Activated naive CD4-positive, alpha-beta T cell treated with anti-CD3 and anti-CD28 coated beads, Interleukin-2, amount 50 U/mL, for 16 hours (primary cell): ENCODE measurements at places on chromosomes 6 and 20.

- DNase-seq = no peak
These were observed 45.1 kb upstream of the EPB41L1 start for GRCh38 chr20:36109251-36109947.

DNA sequence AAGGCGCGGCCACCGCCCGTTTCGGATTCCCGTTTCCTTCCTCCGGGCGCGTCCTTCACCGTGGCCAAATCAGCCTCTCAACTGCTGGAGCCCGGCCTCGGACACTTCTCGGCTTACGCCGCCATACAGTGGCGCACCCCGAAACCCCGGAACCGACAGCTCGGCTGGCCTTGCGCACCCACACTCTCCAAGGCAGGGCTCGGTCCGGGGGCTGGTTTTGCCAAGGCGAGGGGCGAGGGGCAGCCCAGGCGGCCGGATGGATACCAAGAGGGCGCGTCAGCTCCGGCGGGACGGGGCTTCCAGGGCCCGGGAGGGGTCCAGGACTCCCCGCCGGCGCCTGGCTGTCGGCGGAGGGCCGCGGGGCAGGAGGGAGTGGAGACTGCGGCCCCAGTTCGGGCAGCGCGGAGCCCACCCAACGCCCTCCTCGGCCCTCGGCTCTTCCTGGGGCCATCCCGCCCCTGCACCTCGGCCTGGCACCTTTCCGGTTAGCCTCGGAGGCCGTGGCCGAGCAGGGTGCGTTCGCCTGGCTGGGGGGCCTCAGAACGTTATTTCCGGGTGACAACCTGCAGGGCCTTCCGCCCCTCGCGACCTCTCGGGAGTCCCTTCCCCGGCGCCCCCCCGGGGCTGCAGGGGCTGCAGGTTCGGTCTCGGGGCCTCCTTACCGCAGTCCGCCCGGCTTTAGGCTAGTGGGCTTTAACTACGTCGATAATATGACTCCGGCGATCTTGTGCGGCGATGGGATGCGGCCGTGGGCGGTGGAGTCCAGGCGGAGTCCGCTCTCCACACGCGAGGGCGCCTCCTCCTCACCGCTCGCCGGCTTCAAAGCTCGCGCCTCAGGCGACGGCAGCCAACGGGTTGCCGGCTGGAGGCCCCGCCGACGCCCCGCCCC lies 697 bp upstream of the CEP43 start:
- peak; percentile 17 for DNase-seq

DNA sequence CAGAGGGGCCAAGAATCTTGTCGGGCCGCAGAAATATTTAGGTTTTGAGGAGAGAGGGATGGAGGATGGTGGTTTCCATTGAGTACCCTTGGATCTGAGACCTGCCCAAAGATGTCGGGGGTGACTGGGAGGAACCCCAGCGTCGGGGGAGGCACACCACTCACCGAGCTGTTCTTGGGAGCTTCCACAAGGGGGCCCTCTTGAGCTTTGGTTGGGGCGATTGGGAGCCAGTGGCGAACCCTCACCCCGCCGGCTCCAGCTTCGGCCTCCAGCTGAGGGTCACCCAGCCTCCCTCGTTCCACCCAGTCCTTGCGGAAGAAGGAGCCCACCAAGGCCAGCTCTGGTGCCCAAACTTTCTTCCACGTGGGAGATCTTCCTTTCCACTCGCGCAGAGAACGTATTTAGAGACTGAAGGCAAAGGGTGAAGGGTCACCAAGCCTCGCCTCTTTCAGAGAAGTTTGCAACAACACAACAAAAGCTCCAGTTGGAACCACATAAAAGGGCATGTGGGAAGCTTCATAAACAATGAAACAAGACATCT lies 33.6 kb downstream of the APCDD1L start:
- peak; percentile 73 for DNase-seq

- no peak for DNase-seq
These were observed 6.5 kb downstream of the C20orf202 start for GRCh38 chr20:1209447-1210387.

DNA sequence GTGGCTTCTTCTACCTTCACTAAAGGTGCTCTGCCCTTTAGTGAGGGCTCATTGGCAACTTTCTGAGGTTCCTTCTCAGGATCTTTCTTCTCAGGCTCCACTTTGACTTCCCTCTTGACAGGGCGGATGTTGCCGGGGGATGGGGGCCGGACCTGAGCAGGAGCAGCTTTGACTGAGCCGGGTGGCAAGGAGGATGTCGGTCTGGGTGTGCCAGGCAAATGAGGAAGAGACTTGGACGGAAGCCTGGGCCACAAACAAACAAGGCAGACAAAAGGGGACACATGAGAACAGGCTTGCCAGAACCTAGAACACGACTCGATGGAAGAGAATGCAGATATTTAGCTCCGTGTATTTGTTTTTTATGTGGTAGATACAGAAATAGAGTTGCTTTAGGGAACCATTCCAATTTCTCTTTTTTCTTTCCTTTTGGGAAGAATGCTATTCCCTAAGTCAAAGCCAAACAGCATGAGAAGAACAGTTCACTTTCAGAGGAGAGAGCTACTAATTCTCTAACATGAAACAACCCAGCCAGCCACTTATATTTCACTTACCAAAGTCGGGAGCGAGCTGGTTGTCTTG lies 76.2 kb upstream of the BCLAF1 start:
- no peak for DNase-seq

GRCh38 chr6:83221889-83222479 lies 28.8 kb downstream of the RWDD2A start:
- DNase-seq = no peak

DNA sequence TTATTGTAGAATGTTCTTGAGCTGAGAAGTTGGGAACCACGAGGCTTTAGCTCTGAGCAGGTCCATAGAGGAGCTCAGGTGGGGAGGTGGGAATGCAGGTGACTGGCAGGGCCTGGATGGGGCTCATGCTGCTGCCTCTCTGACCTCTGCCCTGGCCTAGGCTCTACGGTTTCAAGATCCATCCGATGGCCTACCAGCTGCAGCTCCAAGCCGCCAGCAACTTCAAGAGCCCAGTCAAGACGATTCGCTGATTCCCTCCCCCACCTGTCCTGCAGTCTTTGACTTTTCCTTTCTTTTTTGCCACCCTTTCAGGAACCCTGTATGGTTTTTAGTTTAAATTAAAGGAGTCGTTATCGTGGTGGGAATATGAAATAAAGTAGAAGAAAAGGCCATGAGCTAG lies at the start of gene LY6G5B:
Gene LY6G5B, plus strand, starts transcription at position 301 of the 400 bp plus-strand sequence. CDS start 975 bp downstream, outside the sequence.
- no peak for DNase-seq

GRCh38 chr6:124546601-124547000 lies 415.6 kb upstream of the RNF217 start:
- no peak for DNase-seq

DNA sequence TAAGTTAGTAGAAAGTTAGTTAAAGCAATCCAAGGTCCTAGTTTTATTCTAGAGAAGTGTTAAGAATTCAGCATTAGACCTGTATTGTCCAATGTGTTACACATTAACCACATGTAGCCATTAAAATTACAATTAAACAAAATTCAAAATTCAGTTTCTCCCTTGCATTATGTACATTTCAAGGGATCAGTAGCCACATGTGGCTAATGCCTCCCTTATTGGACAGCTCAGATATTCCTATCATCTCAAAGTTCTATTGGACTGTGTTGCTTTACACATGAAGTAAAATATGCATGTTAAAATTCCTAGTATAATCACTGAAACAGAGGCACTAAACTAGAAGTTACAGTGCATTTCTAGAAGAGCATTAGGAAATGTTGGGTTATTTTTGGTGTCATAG lies 107.2 kb upstream of the SCGN start:
- DNase-seq = no peak

DNA sequence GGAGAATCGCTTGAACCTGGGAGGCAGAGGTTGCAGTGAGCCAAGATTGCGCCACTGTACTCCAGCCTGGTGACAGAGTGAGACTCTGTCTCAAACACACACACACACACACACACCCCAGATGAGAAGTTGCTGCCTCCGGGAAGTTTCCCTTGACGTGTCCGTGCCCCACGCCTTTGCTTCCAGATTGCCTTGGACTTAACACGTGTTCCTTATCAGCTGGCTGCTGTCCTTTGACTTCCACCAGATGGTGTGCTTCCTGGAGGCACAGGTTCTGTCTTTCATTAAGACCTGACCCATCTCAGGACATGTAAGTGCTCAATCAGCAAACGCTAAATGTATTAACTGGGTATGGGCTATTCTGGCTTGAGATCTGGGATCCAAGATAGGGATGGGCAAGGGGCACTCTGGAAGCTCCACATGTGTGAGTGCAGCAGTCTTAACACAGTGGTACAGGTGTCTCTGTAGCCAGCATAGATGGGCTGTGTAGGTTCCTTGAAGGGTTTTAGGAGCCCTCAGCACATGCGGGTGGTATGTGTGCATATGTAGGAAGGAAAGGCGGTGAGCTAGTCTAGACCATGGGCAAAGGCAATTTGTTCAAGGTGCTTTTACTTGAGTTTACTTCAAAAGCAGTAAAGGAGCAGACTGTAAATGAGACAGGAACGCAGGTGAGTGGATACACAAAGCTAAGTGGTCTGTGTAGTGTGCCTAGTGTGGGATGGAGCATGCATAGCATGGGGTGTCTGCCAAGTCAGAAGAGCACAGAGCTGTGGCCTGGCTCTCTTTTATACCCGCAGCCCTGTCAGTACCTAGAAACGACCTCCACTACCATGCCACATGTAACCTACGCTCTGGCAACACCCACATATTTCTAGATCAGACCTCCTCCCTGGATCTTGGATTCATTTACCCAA lies 11.6 kb downstream of the PIGT start:
- DNase-seq = no peak

DNA sequence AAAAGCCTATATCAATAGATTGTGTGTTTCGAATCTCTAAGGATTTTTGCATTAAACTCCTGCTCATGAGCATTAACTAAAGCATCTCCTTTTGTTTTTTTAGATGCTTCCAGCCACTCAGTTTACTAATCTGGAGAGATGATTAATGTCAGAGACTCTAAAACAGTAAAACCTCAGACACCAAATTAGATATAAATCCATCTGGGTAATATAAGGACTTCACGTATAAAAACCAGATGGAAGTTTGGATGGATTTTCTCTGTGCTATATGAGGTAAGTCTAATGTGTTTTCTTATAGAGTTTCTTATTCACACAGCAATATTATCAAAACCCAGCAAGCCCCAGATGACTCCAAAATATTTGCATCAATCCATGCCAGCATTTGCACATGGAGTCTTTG lies 137.2 kb downstream of the SYNE1 start:
- no peak for DNase-seq

DNA sequence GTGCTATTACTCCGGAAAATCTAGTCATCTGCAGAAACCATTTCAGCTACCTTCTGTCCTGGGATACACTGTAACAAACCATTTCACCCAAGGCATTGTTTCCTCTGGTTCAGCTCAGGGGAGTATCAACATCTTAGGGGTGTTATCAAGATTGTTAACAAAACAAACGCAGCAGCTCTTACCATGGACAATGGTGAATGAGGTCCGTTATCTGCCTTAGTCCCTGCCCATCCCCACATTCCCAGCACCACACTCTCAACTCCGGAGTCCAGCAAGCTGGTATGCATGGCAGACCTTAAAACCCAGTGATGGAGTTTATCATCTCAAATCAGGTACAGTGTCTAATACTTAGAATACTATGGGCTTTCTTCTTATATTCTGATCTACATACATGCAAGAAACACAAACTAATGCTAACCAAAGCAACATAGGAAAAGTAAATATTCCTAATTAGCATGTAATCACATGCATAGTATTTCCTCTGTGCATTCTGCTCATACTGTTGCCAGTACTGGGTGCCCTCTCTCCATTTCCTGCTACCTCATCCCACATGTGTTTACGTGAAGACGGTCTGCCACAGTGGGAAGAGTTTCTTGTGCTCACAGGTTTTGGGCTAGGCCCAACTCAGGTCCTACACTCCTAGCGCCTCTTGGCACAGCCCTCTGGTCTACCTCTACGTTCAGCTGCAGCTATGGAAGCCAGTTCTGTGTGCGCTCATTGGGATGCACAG lies 123.9 kb downstream of the DTNBP1 start:
- DNase-seq = no peak

GRCh38 chr6:111417181-111417585 lies 65.8 kb downstream of the REV3L start:
- DNase-seq = no peak

- no peak for DNase-seq
These were observed 12.4 kb downstream of the SLC52A3 start for GRCh38 chr20:755941-756340.

- no peak for DNase-seq
These were observed 481.6 kb upstream of the HS3ST5 start for GRCh38 chr6:114824409-114824808.

DNA sequence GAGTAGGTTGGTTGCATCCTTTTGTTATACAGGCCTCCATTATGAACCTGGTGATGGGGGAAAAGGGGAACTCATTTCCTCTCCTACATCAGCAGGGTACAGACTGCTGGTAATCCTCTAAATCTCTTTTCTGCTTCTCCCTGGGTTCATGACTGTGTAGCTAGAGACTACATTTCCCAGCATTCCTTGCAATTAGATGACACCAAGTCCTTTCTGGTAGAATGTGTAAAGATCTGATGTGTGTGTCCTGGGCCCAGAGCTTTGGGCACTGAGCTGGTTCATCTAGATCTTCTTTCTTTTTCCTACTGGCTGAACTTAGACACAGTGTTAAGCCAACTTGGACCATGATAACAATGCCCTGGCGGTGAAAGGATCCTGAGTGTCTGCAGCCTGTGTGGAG lies 104.7 kb upstream of the IFNGR1 start:
- DNase-seq = no peak

GRCh38 chr6:161228921-161229591 lies 44.8 kb downstream of the AGPAT4 start:
- no peak for DNase-seq

- no peak for DNase-seq
These were observed 98.8 kb downstream of the BANF2 start for GRCh38 chr20:17798601-17799000.

DNA sequence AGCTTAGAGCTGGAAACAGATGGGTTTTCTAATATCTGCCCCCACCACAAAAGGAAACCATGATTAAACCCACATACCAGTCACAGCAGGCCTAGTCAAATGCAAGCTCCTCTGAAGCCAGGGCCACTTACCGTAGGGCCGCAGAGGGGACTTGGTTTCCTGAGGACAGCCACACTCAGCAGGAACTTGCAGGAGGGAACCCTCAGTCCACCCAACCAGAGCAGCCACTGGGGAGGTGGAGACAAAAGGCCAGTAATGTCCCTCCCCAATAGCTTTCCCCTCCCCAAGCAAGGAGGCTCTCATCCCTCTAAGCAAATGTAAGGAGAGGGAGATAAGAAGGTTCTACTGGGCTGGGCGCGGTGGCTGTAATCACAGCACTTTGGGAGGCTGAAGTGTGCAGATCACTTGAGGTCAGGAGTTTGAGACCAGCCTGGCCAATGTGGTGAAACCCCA lies 384.4 kb upstream of the JARID2 start:
- DNase-seq = no peak

- DNase-seq = no peak
These were observed 164.1 kb upstream of the GJE1 start for GRCh38 chr6:141968632-141969031.

DNA sequence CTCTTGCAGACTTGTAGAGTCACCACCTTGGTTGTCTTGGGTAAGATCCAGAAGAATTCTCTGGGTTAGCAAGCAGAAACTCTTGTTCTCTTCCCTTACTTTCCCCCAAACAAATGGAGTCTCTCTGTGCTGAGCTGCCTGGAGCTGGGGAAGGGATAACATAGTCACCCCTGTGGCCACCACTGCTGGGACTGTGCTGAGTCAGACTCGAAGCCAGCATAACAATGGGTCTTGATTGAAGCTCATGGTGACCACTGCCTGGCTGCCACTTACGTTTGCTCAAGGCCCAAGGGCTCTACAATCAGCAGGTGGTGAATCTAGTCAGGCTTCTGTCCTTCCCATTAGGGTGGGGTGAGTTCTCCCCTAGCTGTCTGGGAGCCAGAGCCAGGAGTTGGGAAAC lies 15.4 kb upstream of the ERVFRD-1 start:
- no peak for DNase-seq
